Stimulated activated CD4-positive, alpha-beta T cell treated with anti-CD3 and anti-CD28 coated beads, Interleukin-1b, Interleukin-23, amount 100 ng/mL, for 1 hour (primary cell): ENCODE measurements at places on chromosomes 12 and 14.

DNA sequence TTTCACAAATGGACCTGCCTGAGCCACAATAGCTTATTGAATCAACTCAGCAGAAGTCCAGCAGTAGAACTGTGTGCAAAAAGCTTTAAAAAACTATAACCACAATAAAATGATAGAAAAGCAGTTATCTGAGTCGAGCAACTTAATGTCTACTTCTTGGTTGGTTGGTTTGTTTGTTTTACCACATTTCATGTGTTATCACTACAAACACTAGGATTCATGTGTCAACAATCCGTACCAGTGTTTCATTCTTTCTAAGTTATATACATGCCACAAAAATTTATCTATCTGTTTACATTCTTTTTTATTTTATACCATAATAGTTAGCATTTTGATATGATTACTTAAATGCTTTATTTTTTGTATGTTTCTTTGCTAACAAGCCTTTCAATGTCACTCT, 339.0 kb downstream of the KCNH5 start:
- no peak for DNase-seq

DNA sequence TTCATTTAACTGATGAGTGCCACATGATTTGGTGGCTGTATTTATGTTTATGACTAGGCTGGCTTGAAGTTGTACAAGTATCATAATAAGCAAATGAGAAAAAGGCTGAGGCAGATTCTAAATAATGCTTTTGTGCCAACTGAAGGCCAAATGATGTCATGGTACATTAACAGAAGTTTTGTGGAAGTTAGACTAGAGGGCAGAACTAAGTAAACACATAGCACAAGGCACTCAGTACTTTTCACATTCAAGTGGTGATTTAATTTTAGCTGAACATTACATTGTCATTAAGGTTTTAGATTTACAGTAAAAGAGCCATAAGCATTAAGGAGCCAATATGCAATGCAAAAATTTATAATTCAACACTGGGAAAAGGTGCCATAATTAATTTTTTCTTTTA, 21.1 kb downstream of the PPP1CC start:
- DNase-seq = no peak

DNA sequence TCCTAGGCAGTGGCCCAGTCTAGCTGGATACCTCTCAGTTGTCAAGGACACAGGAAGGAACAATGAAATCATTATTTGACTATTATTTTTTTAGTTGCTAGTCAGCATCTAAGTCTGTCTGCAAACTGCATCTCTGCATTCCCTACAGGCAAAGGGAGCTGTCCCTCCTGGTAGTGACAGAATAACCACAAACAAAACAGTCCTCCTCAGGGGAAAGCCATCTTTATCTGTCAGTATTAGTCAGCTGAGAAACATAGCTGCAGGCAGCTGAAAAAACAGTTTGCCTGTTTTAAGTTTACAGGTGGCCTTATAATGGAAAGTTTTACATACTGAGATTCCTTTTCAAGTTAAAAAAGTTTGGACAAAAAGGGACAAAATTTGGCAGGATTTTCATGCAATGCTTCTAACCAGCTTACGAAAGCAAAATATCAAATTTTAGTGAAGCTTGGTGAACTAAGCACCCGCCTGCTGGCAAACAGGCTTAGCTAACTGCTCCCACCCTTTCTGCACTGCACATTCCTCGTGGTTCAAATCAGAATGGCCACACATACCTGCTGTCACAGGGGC, 29.5 kb downstream of the SLC25A21 start:
- DNase-seq = no peak

GRCh38 chr12:58086930-58087329, 145.6 kb downstream of the ATP23 start:
- no peak for DNase-seq

- DNase-seq = no peak
Measured at GRCh38 chr12:131367983-131368667, 342.8 kb upstream of the SFSWAP start.

DNA sequence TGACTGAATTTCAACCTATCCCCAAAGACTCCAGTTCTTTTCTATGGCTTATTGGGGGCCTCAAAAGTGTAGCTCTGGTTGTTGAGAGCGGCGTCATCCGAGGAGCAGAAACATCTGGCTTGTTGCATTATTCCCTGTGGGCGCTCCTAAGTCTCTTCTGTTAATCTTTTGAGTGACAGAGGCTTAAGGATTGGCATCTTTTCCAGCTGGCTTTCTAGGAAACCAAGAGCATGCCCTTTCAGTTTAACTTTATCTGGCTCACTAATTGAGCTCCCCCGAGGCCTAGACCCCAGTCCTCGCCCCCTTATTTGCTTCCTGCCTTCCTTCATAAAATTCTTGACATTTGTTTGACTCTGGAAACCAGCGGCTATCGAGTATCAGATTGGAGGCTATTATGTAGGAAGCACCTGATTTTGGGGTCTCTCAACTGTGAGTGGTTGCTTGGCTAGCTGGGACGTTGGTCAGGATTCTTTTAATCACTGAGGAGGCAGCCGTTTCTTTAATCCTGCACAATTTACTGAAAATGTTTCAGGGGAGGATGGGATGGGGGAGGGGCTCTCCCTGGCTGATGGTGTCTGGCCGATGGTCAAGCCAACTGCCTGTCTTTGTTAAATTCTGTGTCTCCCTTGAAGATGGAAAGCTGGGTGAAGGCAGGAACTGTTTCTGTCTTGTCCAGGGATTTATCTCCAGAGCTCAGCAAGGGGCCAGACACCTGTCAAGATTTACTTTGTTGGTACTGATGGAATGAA, 3.1 kb downstream of the SMOC1 start:
- DNase-seq = no peak

- no peak for DNase-seq
Measured at GRCh38 chr14:101135796-101136742, 232.5 kb upstream of the RTL1 start.

- no peak for DNase-seq
Measured at GRCh38 chr12:102024765-102025164, 37.0 kb downstream of the WASHC3 start.

GRCh38 chr12:132076711-132077110, 67.4 kb downstream of the DDX51 start:
- no peak for DNase-seq

- no peak for DNase-seq
Measured at GRCh38 chr14:72792051-72792788, 101.7 kb downstream of the DPF3 start.

- DNase-seq = no peak
Measured at GRCh38 chr12:95600567-95600966, 49.3 kb upstream of the USP44 start.

GRCh38 chr12:116687888-116688287, 50.0 kb downstream of the SPRING1 start:
- DNase-seq = no peak

GRCh38 chr12:123289911-123290310, 18.3 kb upstream of the CDK2AP1 start:
- no peak for DNase-seq

DNA sequence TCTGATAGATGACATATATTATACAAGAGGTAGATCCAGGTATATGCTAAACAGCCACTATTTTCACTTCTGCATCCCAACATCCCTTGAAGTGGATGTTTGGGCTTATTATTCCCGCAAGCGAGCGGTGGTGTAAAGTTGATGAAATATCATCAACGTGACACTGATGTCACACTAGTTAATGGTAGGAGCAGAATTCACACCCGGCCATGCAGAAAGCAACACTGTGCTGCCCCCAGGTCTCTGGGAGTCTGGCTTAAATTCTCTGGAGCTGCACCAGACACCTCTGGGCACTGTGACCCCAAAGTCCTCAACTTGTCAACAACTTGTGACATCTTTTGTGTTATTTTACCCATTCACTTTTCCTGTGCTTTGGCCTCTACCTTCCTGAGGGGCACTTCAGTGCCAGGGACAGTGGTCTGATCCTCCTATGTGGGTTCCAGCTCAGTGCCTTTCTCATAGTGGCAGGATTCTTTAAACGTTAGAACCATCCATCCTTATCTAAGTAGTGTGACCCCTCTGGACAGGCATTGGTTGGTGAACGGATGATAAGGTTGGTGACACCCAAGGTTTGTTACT, 952 bp downstream of the DRAM1 start:
- DNase-seq = no peak

DNA sequence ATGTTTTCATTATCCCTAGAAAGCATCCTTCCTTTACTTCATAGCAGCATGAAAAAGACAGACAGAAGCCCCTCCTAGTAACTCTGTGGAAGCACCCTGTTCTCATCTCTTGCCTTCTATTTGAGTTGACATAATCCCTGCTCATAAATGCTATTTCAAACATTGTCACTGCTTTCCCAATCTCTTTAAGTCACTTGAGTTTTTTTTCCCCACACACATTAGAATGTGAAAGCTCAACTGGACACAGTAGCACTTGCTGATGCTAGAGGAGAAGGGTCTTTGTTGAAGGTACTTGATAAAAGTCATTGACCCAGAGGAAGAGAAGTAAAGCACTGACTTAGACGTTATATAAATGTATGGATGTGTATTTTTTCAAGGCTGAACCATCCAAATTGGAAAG, 3.0 kb downstream of the E2F7 start:
- no peak for DNase-seq

- DNase-seq = no peak
Measured at GRCh38 chr14:78153064-78153341, 17.2 kb upstream of the NRXN3 start.

GRCh38 chr12:19726122-19726521, 286.8 kb downstream of the AEBP2 start:
- no peak for DNase-seq

DNA sequence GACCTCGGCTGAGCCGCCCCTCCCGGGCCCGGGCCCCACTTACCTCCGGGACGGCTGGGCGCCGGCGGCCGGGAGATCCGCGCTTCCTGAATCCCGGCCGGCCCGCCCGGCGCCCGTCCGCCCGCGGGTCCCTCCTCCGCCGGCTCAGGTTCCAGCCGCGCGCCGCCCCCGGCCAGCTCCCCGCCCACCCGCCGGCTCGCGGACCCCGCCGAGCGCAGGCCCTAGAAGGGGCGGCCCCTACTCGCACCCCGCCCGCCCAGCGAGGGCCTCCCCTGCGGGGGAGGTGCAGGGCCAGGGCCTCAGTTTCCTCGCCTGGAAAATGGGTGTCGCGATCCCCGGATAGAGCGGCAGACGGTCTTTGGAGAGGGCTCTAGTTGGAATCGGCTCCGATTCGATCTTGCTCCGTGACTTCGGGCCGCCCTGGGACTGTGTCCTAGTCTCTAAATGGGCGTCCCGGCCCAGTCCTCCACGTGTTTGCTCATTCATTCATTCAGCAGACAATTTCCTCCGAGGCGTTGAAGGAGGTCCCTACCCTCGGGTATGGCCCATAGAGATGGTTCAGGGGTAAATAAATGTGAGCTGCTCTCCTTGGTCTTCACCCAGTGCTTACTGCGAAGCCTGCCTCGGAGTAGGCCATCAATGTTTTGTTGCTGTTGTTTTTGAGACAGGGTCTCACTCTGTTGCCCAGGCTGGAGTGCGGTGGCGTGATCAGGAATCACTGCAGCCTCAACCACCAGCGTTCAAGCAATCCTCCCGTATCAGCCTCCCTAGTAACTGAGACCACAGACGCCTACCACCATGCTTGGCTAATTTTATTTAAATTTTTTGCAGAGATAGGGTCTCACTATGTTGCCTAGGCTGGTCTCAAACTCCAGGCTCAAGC, at the start of gene TRPV4:
TSS of gene TRPV4 (minus strand) at position 92 of the 883 bp plus-strand sequence. CDS start 18,602 bp downstream, outside the sequence.
- DNase-seq = no peak

- DNase-seq = no peak
Measured at GRCh38 chr12:110345176-110345661, 58.3 kb downstream of the ANAPC7 start.

DNA sequence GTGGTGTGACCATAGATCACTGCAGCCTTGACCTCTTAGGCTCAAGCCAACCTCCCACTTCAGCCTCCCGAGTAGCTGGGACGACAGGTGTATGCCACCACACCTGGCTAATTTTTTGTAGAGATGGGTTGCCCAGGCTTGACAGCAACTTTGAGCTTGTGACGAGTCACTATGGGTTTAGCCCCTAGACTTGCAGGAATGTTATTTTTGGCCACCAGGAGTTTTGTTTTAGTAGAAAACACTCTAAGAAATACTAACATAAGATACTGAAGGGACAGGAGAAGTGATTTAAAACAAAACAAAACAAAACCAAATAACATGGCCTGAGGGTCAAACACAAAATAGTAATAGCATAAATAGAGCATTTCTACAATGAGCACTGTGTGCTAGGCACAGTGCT, 26.4 kb downstream of the SETD3 start:
- no peak for DNase-seq

GRCh38 chr14:21553266-21553665, 26.6 kb downstream of the OR10G3 start:
- no peak for DNase-seq

DNA sequence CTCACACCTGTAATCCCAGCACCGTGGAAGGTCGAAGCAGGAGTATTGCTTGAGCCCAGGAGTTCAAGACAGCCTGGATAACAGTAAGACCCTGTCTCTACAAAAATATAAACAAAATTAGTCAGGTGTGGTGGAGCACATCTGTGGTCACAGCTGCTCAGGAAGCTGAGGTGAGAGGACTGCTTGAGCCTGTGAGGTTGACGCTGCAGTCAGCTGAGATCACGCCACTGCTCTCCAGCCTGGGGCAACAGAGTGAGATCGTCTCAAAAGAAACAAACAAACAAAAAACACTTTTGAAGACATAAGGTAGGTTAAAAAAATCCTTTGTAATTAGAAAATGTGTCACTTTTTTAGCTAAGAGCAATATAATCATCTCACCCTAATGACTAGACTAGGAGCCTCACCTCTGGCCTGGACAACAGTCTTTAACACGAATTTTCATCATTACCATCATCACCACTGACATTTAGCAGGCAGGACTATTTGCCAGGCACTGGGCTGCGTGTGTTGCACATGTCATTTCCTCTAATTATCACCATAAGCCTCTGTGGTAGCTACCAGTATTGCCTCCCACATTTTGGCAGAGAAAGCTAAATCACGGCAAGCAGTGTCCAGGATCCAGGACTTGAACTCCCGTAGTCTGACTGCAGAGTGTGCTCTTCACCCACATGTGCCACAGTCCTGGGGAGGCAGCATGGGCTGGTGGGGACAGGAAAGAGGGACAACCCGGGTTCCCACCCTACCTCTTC, 4.6 kb upstream of the SYCP3 start:
- DNase-seq = no peak

- no peak for DNase-seq
Measured at GRCh38 chr14:19771895-19772430, 1.3 kb upstream of the OR4M1 start.

DNA sequence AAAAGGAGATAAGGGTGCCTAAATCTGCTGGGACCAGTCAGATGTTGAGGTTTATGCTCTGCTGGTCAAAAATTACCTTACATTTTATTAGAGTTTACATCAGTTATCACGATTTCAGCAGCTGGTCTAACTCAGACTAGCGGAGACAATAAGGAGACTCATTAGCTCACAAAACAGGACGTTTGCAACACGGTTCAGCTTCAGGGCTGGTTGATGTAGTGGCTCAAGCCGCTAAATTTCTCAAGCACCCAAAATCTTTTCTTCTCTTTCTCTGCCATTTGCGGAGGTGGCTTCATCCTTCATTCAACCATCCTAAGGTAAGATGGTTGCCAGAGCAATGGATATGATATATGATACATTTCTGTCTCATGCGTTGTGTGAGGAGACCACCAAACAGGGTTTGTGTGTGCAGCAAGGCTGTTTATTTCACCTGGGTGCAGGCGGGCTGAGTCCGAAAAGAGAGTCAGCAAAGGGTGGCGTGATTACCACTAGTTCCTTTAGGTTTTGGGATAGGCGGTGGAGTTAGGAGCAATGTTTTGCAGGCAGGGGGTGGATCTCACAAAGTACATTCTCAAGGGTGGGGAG, 30.3 kb upstream of the CLIP1 start:
- DNase-seq = no peak
